ENCODE measurements at places on chromosomes 3 and 15.

- no peak for DNase-seq
Observed at GRCh38 chr15:91522605-91523332, 330.7 kb upstream of the SLCO3A1 start.

DNA sequence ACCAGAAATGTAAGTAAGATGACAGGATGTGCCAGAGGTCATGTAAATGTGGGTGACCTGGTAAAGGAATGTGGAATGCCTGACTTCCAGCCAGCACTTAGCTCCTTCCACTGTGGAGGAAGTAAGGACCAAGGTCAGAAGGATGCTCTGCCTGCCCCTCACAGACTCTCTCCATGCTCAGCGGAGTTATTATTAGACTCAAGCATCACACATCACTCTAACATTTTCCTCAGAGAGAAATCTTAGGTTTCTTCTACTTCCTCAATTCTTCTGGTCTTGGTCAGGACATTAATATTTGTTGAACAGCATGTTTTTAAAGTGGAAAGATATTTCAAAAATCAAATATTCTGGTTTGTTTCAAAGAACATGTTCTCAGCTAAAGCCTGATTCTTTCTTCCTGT, 231.4 kb upstream of the WNT5A start:
- DNase-seq = no peak

GRCh38 chr15:42171122-42171521, 14.7 kb upstream of the PLA2G4F start:
- no peak for DNase-seq

GRCh38 chr15:84586696-84587095, 14.1 kb upstream of the ZSCAN2 start:
- DNase-seq = no peak

- no peak for DNase-seq
Observed at GRCh38 chr3:188510366-188510765, 356.4 kb downstream of the LPP start.

Measured in activated T-helper 9 cell treated with anti-CD3 and anti-CD28 coated beads, Interleukin-2, amount 50 U/mL, for 16 hours (primary cell).